ENCODE measurements at places on chromosomes 5 and 9.

GRCh38 chr5:168844922-168845296, 265.7 kb upstream of the PANK3 start:
- DNase-seq, result no peak

DNA sequence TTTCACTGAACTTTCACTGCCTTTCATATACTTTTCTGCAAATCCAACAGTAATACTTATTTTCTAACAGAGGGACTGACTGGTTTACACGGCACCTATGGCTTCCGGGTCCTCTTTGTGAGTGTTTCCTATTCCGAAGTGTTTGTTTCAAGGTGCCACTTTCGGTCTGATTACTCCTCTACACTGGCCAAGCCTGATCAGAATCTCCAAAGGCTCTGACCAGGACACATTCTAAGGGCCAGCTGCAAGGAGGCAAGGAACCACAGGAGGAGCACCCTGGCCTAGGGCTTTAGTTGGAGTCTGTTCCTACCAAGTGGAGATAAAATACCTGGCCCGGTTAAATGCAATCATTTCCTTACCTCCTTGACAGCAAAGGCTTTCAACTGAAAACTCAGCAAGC, 132.1 kb downstream of the GLIS3 start:
- no peak for DNase-seq

DNA sequence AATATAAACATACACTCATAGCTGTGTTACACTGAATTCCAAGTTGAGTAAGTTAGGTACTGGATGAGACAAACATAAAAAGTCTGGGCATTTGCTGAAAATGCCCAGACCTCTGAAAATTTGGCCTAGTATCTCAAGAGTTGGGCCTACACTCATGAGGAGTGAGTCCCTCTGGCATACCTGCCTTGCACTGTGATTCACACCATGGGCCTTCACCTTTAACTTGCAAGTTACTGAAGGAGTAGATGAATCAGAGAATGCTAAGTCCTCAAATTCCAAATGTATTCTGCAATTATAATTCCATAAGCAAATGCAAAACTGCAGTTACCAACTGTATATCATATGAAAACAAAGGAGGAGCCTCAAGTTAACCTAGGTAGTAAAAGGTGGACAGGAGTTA, 32.3 kb upstream of the C9orf40 start:
- DNase-seq, result no peak

DNA sequence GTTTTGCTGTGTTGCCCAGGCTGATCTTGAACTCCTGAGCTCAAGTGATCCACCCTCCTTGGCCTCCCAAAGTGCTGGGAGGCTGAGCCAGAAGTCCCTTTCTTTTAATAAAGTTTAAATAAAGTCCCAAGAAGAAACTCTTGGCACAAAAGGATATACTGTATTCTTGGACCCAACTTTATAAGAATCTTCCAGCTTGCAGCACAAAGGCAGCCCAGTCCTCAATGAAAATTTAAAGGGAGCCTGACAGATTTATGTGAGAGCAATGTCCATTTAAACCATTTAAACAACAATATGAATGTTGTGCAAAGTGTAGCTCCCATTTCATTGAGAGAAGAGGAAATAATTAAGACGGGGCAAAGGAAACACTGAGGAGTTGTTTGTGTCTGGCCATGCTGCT, 217.0 kb downstream of the DOCK8 start:
- DNase-seq, result no peak

- DNase-seq, result peak; percentile 70
These were observed 90.2 kb upstream of the LHFPL2 start for GRCh38 chr5:78738693-78739300.

- no peak for DNase-seq
These were observed 16.6 kb downstream of the HK3 start for GRCh38 chr5:176882567-176882903.

- no peak for DNase-seq
These were observed 276.9 kb downstream of the OSTF1 start for GRCh38 chr9:75365196-75365595.

- DNase-seq, result no peak
These were observed 17.9 kb downstream of the CRB2 start for GRCh38 chr9:123373946-123374345.

DNA sequence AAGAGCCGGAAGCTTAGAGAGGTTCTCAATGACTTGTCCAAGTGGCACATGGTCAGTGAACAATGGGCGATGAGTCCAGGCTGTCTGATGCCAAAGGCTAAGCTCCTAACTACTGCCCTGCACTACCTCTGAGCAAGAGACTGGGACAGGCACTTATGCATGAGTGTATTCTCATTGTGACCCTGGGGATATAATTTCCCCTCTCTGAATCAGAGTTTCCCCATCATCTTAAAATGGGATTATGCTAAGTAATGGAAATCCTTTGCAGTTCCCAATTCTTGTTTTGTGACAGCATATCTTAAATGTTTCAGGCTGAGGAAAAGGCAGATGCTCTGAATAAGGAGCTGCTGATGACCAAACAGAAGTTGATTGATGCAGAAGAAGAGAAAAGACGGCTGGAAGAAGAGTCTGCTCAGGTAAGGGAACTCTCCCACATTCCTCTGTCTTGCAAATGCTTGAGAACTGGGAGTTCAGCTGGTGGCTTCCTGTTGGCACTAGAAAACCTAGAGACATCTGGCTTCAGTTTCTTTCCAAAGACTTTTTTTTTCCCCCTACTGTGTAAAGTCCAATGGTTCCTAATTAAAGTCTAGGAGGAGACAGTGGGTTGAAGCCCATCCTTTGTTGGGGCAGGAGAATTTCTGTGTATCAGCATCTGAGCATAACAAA, 64.1 kb downstream of the GPR21 start:
- DNase-seq, result no peak

DNA sequence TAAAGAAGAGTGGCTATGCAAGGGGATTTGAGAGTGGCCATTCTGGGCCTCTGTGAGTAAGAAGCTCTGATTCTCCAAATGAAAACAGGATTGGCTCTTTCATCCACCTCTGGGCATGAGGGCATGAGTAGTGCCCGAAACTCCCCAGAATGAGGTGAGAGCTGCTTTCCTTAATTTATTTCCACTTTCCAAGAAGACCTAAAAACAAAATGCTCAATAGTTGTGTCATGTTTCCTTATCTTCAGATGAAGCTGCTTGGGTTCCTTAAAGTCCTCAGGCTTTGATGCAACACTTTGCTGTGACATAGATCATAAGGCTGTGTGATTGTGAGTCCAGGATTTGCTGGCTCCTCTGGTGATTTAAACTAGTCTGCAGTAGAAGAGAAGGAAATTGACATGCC, 3.1 kb upstream of the ZCCHC10 start:
- DNase-seq, result no peak

DNA sequence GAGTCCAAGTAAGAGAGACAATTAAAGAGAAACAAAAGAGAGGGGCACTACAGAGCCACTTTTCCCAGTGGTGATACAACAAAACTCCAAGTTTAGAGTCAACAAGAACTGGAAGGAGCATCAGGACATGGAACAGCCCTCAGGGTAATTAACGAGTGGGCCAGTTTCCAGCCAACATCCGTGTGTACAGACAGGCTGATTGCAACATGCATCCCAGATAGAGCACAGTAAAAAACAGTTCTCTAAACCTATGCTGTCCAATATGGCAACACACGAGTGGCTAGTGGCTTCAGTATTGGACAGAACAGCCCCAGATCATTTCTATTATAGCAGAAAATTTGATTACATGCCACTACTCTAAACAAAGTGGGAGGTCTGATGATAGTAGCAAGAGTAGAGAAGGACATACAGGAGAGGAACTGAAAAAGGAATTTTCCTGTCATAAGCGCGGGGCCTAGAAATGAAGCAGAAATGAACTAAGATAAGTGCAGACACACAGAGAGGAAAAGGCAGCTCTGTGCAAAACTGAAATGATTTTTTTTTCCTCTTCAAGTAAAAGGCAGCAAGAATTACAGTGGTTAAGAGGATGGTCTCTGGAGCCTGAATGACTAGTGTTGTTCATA, 175.6 kb upstream of the CCNG1 start:
- no peak for DNase-seq

DNA sequence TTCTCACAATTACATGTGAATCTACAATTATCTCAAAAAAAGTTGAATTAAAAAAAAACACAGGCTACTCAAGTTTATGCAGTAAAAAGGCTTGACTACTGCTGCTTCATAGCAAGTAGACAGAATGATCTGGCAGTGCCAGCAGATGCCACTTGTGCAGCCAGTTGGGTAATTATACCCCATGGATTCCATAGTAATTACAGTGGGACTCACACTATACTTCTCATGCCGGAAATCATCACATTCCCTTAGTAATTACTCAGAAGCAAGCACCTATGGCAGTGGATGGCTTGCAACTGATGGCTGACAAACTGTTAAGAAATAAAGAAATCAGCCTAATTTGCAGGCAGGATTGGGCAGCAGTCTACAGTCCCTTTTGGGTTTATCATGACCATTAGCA, 463.2 kb upstream of the KLF4 start:
- DNase-seq, result no peak

GRCh38 chr5:180130876-180131740, 59.5 kb upstream of the RNF130 start:
- no peak for DNase-seq

DNA sequence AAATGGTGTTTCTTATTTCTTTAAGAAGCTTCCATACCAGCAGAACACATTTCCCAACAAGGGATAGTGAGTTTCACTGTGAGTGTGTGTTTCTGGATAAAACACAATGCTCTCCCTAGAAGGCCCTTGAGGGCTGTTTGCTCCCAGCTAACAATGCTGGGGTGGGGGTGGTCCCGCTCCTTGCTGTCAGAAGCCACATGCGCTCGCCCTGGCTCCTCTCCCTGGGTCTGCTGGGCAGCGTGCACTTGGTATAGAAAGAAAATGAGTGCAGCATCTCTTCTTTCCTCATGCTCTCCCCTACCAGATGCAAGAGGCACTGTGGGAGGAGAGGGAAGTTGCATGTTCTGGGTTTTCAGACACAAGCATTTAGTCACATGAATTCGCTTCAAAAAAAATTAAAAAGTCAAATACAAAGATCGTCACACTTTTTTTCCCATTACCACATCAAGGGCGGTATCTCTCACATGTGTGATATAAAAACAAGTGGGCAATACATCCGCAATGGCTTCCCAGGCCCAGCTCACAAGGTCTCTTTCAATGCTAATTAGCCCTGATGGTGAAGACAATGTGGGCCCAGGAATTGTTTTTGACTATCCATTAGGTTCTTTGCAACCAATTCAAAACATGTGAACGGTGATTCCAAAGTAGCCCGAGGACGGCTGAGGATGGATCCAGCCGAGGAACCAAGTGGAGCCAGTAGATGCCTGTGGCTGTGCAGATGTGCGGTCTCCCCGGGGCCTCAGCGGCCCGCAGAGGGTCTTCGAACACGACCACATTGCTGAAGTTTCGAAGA, 603.6 kb downstream of the IRX1 start:
- DNase-seq, result no peak

DNA sequence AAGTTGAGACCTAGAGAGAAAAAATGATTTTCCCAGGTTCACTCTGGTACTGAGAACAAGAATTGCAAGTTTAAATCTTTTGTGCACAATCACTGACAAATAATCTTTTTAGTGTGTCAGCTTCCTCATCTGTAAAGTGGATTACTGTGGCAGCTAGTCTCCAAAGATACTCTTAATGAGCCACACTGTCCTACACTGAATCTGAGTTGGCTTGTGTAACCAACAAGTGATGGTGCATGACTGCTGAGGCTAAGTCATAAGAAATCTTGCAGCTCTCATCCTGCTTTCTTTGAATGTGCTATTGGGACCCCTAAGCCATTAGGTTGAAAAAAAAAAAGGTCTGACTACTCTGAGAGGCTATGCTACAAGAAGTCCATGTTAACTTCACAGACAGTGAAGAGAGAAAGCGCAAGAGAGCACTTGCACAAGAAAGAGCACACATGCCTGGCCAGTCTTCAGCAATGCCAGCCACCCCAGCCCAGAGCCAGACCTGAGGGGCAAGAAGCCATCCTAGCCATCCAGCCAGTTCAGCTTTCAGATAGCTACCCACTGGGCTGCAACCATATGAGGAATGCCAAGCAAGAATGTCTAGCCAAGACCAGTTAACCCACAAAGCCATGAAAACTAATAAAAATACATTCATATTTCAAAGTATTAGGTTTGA, 419.4 kb downstream of the RAB3C start:
- DNase-seq, result no peak

DNA sequence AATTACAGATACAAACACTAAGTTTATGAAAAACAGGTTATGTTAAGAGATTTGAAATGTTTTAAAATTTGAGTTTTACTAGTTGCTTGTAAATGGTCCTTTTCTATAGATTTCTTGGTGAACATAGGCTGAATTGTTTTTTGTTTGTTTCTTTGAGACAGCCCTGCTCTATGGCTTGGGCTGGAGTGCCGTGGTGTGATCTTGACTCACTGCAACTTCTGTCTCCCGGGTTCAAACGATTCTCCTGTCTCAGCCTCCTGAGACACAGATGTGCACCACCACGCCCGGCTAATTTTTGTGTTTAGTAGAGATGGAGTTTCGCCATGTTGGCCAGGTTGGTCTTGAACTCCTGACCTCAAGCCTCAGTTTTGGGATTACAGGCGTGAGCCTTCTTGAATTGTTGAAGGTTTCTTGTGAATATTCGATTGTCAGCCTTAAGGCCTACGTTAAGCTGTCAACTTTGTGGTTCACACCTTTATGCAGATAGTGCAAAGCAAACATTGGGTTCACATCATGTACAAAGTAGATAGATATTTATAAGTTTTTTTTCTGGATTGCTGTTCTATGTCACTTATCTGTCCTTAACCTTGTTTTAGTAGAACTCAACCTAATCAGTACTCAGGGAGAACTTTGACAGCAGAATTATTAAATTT, 26.2 kb downstream of the UHRF2 start:
- DNase-seq, result no peak

DNA sequence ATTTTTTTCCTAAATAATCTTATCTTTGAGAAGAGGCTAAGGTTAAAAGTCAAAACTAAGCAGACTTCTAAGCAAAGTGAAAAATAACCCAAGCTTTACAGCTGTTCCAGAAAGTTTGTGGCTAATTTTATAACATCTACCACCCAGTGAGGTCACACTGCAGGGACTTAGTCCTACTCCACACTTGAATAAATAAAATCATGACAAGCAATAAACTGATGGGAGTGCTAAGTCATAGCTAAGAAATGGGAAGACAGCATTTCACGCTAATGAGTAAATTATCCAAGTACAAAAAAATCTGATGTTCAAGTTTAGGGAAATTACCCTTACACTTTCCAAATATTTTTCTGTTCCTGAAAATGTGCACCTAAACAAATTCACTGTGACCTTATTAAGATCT, 47.7 kb downstream of the ZNF608 start:
- no peak for DNase-seq

GRCh38 chr5:111401906-111402305, 110.4 kb downstream of the STARD4 start:
- no peak for DNase-seq

GRCh38 chr5:53362521-53362941, 117.9 kb upstream of the FST start:
- DNase-seq, result no peak

- DNase-seq, result no peak
These were observed 70.6 kb downstream of the SMARCA2 start for GRCh38 chr9:2085716-2086115.

DNA sequence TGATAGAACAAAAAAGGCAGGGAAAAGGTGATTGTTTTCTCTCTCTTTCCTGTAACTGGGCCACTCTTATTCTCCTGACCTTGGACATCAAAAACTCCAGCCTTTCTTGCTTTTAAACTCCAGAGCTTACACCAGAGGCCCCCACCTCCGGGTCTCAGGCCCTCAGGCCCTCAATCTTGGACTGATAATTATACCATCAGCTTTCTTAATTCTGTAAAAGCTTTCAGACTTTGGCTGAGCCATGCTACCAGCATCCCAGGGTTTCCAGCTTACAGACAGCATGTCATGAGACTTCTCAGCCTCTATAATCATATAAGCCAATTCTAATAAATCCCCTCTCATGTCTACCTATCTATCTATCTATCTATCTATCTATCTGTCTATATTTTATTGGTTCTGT, 137.7 kb downstream of the SNX18 start:
- no peak for DNase-seq

All from NCI-H2029 treated with DMSO at 0.1 percent for 48 hours (cell line).